ENCODE measurements at places on chromosomes 12 and 14.

DNA sequence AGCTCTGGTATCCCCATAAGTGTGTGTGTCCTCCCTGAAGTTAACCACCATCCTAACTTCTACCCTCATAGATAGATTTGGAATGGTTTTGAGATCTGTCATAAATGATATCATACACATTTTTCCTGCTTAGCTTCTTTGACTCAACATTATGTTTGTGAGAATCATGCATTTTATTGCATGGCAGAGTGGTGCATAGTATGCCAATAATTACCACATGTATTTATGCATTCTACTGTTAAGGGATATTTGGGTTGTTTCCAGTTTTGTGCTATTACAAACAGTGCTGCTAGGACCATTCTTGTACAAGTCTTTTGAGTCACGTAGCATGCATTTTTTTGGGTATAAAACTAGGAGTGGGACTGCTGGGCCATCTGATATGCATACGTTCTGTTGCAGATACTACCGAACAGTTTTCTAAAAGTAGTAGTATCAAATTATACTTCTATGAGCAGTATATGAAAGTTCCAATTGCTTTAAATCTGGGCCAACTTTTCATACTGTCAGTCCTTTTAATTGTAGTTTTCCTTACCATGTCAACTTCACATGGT lies 13.4 kb downstream of the GRIP1 start:
- DNase-seq = no peak

DNA sequence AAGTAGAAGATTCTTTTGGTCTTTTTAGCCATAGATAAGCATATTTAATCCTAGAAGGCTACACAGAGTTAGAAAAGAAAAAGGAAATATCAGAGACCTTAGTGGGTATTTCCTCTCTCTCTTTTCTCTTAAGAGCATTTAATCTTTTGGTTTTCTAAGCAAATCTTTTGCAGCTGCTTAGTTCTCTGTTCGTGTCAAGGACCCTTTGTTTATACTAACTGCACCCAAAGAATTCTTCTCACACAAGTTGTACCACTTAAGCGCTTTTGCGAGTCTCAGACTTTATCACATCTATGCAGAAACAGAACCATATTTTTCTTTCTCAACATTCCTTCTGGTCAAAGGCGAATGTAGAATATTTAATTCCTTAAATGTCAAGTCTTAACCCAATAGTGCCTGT lies 17.9 kb upstream of the NID2 start:
- no peak for DNase-seq

DNA sequence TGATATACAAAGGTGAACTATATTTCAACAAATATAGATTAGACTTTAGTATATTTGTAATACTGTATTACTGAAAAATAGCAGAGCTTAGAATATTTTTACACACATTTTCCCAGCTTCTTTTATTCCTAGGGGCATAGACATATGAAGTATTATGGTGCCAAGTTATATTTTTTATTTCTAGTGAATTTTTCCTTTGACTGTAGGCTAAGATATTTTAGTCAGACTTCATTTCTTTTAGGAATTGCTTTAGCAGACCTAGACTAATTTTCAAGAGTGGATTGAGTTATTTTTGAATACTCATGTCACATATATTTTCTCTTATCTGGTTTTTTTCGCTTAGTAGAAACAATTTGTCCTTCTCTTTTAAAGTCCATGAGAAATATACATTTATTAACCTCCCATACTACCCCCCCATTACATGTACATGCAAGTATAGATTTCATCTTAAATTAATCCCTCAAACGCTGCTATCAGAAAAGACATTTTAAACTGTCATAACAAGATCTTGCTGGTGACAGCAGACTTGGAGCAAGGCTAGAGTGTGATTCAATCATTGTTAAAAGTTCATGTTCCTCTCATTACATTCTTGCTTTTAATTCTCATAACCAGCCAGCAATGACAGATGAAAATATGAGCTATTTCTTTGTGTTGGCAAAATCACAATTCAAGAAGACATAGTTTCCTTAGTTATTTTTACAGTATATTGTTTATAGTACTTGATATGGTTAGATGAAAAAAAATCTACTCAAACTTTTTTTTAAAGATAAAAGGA lies 456.1 kb downstream of the AEBP2 start:
- DNase-seq = peak; percentile 52

- no peak for DNase-seq
Observed at GRCh38 chr14:71610149-71610548, 322.1 kb upstream of the RGS6 start.

DNA sequence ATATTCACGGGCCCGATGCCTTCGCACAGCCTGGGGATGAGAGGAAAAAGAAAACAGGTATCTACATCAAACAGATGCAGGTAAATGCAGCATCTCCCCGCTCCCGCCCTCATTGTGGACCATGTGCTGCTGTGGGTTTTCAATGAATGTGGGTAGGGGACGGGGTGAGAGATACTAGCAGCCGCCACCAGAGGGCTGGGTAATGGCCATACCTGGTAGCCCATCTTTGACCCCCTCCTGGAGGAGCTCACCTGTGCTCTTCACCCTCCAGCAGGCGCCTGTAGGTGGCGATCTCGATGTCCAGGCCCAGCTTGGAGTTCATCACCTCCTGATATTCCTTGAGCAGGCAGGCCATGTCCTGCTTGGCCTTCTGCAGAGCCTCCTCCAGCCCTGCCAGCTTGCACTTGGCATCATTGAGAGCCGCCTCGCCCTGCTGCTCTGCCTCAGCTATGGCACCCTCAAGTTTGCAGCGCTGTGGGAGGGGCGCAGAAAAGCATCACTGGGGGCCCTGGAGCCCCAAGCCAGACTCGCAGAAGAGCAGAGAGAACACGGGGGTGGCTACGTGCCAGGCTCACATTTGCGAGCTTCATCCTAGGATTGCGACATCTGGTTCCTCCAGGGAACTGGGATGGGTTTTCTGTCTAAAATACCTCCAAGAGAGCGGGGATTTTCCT lies 10.2 kb downstream of the KRT82 start:
- DNase-seq = peak; percentile 8

GRCh38 chr12:112307317-112308011 lies 74.8 kb downstream of the HECTD4 start:
- DNase-seq = peak; percentile 17

DNA sequence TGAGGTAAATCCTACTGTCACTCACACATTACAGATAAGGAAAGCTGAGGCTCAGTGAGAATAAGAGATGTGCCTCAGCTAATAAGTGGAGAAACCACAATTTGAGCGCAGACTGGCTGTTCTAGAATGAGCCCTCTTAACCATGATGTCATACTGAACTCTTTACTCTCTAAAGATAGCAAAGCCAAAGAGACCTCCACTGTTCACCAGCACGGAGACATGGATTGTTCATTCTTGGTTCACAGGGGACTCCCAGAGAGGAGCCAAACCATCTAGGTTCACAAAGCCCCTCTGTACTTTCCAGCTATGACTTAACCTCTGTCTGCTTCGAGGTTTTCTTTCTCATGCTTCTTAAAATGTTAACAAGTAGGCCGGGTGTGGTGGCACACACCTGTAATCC lies 32.7 kb upstream of the YARS2 start:
- DNase-seq = no peak

GRCh38 chr12:52767020-52767379 lies 10.1 kb downstream of the KRT76 start:
- no peak for DNase-seq

Measured in fibroblast of the aortic adventitia (primary cell).